ENCODE measurements at places on chromosomes 7 and 10.

DNA sequence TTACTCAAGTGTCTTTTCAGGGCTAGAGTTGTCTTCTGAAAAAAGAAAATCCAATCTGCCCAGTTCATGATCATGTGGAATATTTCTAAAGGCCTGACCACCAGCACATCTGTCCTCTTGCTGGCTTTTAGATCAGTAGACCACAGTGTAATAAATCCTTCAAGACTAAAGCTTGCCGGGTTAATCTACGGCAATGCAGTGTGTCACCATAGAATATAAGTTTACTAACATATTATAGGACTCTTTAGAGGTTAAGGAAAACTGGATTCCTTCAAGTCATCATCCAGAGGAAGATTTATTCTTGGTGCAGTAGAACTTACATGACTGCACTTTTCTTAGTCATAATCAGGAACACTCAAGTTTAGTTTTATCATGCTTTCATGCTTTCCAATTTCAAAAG lies 349.5 kb downstream of the SEMA3D start:
- no peak for DNase-seq

DNA sequence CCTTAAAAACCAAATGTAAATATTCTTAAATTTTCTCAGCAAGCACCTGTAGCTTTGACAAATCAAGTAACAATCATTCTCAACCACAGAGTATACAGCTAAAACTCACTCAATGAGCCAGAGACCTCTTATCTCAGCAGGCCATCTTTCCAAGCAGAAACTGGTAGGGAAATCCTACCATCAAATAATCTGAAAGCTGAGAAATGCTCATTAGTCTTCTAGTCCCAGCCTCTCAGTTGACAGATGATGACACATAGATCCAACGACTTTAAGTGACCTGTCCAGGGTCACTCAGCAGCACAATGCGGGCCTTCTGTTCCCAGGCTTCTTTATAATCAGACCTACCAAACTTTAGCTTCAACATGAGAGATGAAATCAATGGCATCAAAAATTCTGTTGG lies 184.6 kb downstream of the SGMS1 start:
- DNase-seq, result no peak

DNA sequence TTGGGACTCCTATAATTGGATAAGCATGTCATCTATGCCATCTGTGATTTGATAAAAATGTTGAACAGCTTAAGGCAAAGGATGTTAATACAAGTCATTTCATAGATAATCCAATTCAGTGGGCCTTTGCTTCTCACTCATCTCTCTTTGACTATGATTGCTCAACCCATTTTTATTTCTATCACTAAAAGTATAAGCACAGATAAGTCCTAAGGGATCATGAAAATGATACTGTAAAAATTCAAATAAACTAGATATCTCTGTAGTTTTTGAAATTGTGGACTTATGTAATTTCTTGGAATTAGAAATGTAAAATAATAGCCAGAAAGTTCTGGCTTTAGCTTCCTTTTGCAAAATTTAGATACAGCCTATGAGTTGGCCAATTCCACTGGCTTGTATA lies 440.3 kb downstream of the POM121L12 start:
- DNase-seq, result no peak

DNA sequence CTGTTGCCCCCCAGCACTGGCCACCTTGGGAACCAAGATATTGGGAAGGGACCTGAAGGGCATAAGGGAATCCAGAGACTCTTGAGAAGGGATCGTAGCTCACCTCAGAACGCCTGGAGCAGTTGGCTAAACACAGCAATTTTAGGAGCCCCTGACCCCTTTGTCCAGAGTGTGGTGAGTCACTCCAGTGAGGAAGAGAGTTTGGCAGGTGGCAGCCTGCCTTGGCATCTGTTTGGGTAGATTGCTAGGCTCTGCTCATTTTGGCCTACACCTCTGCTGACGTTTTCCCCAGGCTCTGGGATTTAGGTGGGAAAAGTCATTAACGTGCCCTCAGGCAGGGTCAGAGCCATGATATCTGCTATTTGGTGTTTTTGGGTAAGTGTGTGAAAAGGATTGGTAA lies 100.6 kb downstream of the GRB10 start:
- DNase-seq, result no peak

- DNase-seq, result no peak
Observed at GRCh38 chr7:118473271-118473670, 248.8 kb downstream of the ANKRD7 start.

GRCh38 chr10:17003151-17003550 lies 126.5 kb downstream of the CUBN start:
- peak; percentile 93 for DNase-seq

GRCh38 chr10:11341283-11341960 lies 270.0 kb downstream of the USP6NL start:
- DNase-seq, result no peak

GRCh38 chr10:115942101-115942500 lies 330.9 kb downstream of the GFRA1 start:
- DNase-seq, result no peak

DNA sequence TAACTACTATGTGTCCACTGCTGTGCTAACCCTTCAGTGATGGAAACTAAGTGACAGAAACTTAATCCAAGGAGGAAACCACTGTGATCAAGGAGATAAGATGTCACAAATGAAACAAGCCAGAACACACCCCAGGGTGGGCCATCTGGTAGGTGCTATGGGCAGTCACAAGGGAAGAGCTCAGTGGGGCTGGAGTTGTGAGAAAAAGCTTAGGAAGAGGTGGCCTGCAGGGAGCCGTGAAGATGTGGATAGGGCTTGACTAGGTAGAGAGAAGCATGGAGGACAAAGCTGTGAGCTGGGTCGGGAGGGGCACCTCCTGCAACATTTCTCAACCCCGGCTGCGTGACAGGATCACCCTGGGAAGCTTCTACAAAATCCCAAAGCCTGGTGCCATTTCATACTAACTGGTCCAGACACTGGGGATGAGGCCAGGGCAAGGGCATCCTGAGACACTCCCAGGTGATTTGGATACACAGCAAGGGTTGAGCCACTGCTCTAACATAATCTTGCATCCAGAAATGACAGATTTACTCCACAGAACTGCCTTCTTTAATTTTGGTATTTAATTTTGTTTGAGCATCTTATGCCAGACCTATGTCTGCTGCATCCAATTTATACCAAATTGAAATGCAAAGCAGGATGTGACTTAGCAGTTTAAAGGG lies 69.3 kb downstream of the OSBPL3 start:
- DNase-seq, result no peak

- no peak for DNase-seq
Observed at GRCh38 chr7:149500201-149500600, 2.6 kb upstream of the ZNF746 start.

DNA sequence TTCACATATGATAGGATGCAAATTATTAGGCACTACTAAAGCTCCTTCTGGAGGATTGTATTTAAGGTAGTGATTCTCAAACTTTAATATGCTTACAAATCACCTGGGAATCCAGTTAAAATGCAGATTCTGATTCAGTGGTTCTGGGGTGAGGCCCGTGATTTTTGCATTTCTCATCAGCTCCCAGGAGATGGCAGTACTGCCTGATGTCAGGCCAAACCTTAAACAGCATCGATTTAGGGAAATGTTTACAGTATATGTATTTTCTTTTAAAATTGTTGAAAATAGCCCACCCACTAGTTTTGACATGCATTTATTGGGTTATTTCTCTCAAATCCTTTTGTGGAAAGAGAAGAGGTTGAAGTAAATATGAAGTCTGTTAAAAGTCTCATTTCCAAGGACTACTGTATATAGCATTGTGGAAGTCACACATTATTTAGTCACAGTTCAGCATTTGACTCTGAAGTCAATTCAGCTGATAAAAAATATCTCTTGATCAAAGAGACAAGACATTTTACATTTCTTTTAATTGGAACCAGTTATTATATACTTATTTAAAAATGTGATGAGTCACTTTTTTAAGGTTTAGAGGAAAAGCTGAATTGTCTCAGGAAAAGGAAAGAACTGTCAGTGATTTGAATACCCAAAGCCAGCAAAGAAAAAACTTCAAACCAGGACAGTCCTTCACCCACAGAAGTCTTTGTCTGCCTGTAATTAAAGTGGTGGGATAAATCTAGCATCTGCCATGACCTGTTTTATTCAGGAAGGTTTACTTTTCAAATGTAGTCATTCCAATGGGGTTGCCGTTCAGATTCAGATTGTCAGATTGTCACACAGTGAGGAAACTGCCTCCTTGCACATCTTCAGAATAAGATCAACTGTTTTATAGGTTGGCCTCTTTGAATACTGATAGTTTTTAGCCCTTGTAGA lies 21.1 kb upstream of the HBP1 start:
- peak; percentile 43 for DNase-seq

- DNase-seq, result no peak
Observed at GRCh38 chr10:59135275-59135674, 41.2 kb upstream of the PHYHIPL start.

DNA sequence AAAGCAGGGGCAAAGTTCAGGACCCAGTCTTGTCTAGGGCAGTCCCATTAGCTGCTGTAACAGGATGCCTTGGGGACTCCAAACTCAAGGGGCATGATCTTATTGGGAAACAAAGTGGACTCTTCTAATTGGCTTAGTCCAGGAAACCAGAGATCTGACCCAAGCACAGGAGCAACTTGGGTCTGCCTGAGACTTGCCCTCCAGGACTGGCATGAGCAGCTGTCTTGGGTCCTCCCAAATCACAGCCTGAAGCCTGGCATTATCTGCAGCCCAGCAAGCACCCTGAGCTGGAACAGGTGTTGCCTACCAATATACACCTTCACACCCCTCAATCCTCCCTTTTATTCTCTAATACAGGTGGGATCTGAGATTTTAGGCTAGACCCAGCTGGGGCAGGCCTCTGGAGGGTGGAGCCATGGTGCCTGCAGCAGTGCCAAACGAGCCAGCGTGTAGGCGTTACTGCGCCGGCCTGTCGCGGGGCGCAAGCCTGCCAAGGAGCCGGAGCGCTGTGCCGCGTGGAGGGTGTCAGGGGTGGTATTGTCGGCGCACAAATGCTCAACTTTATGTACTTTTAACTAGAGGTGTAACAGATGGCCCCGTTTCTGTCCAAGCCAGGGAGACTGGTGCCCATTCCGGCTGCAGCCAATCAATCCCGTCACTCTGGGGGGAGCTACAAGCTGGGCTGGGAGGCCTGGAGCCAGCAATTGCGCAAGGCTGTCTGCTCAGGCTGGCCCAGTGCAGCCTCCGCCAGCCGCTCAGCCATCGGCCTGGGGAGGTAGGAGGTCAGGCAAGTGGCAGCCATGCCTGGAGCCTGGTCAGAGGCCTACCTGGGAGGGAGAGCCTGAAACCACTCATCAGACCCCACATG lies 12.8 kb upstream of the LBX1 start:
- no peak for DNase-seq

DNA sequence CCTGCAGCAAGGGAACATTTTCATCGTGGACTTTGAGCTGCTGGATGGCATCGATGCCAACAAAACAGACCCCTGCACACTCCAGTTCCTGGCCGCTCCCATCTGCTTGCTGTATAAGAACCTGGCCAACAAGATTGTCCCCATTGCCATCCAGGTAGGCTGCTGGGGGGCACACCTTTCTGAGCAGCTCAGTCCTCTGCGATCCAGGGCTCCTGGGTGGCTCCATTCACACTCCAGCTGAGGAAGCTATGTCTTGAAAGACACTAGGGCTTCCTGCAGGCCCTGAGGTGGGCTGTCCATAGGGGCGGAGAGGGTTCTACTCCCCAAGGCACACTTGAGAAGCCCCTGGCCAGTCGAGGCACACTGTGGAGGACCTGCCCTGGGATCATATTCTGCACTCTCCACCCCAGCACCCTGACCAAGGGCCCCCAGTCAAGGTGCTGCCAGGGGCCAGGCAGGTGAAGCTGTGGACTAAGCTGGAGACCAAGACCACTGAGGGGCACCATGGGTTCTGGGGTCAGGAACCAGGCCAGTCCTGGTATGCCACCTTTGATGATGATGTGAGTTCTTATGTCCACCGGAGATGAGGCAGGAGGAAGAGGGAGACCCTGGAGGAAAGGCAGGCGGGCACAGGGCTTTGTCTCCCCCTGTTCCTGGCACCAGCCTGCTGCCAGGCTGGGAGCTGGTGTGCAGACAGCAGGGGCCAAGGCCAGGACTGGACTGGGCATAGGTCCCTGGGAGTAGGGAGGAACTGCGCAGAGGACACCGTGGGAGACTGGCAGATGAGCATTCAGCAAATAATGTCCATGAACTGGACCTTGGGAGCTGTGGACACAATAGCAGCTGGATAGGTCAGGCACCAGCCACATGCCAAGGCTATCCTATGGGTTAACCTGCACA lies 54.8 kb downstream of the ALOX5 start:
- DNase-seq, result no peak

- no peak for DNase-seq
Observed at GRCh38 chr10:114746531-114746930, 75.0 kb upstream of the FHIP2A start.

DNA sequence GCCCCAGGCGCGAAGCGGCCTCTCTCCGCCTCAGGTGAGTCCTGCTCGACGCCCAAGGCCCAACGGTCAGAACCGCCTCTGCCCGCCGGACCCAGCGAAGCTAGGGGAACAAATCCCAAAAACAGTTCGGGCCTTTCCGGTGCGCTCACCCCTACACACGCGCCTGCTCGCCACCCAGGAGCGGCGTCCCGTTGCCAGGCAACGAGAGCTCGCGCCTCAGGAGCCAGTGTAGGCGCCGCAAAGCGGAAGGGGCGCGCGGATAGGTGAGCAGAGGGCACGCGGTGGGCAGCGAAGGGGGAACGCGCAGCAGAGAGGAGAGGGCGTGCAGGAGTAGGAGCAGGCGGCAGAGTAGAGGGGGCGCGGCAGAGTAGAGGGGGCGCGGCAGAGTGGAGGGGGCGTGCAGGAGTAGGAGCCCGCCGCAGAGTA lies at the start of the genes DYDC1 and DYDC2:
Gene DYDC1 (minus strand): TSS at position 193 of the 426 bp plus-strand sequence. CDS start 4,154 bp downstream, outside the sequence.
Gene DYDC2 (plus strand): TSS at position 219 of the 426 bp plus-strand sequence. CDS start 5,663 bp downstream, outside the sequence.
- peak; percentile 27 for DNase-seq

GRCh38 chr7:46844486-46844885 lies 737.4 kb downstream of the TNS3 start:
- DNase-seq, result no peak
